ENCODE measurements at places on chromosomes 1 and 21.

DNA sequence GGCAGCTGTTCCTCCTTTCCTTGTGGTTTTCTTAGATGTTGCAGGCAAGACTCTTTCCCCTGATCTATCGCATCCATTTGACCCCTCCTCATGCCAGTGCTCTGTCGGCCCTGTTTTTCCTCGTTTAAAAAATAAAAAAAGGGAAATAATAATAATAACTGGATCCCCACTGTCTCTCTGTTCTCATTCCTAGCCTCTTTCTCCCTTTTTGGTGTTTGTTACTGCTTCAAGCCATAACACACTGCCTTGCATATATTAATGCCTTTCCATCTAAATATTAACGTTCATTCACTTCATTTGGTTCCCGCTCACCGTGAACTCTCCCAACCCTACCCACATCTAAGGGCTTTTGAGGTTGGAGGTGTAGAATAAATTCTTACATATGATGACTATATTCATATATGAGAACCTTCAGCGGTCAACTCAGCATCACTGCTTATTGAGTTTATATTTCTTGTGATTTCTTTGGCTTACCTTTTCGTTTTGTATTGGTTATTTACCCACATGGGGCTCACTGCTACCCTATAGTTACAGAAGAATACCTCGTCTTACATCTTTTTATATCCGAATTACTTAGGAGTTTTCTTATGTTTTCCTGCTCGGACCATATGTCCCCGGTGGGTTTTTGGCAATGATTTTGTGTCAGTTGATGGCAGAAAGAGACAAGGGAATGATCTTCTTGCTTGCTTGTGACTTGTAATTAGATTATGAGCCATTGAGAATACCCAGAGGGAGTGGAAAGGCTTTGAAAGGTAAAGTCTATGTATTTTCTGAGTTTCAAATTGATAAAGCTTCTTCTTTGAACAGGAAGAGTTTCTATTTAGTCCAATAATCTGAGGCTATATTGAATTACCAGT, 805 bp downstream of the ATG4C start:
- peak; percentile 67 for DNase-seq

DNA sequence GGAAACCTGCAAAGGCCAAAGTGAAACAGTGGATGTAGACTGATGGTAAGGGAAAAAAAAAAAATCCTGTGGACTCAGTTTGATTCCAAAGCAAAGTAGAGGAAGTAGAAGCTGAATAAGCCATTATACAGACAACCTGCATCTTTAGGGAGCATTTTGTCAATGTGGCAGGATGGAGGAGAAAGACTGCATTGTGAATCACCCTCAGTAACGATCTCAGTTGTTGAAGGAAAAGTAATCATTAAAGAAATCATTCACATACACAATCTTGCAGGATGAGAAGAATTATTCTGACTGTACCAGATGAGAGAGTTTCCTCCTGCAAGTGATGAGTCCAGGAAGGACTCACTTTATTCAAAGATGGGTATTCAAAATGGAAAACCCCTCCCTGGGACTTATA, 45.1 kb upstream of the TRIM67 start:
- no peak for DNase-seq

- no peak for DNase-seq
These were observed 188.9 kb downstream of the NRIP1 start for GRCh38 chr21:14875704-14876523.

DNA sequence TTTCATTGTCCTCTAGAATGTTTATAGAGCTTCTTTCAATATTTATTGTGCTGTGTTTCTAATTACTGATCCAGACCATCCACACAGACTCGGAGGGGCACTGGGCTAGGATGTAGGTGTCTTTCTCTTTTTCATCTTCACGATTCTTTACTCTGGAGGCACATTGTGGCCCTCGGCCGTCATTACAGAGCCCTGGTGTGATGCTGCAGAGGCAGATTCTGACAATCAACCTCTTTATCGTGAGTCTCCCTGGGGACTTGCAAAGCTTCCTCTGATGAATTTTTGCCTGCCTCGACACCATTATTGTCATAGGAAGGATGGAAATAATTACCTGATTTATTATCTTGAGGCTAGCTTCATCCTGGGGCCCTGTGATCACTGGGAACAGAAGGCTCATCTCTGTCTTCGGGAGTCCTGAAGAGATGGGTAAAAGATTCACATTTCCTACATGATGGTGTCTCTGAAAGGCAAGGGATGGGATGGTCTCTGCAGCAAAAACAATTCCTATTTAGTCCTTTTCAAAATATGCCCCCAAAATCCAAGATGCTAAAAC, 89.4 kb downstream of the SEC16B start:
- DNase-seq, result no peak

DNA sequence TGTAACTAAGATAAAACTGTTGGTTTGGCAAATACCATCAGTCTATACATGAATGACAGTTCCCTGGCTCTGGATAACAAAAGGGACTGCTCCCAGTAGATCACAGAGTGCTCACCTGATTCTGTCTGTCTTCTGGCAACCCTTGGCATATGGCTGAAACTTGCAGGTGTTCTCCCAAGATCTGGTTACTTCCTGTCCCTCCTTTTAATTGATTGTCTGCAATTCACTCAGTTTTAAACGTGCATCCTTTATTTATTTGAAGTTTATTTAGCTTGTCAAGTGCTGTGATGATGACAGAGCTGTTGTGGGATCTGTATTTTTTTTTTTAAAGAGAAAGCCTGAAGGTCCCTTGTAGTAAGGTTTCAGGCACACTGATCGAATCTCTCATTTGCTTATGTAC, 3.4 kb downstream of the KCNA3 start:
- no peak for DNase-seq

DNA sequence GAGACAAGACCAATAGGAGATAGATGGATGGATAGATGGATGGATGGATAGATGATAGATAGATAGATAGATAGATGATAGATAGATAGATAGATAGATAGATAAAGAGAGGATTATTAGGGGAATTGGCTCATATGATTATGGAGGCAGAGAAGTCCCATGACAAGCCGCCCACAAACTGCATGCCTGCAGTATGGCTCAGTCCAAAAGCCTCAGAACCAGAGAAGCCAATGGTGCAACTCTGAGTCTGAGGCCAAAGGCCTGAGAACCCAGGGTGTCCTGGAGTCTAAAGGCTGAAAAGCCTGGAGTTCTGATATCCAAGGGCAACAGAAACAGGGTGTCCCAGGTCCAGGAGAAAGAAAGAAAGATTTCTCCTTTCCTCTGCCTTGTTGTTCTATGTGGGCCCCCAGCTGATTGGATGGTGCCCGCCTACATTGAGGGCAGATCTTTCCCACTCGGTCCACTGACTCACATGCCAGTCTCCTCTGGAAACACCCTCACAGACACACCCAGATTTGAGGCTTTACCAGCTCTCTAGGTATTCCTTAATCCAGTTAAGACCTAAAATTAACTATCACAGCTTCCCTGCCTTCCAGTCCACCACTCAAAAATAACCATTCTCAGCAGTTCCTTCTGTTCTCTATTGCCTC, 39.6 kb upstream of the IRF2BP2 start:
- DNase-seq, result no peak

GRCh38 chr1:2391931-2392509, 379 bp downstream of the RER1 start:
- DNase-seq, result peak; percentile 15

GRCh38 chr1:13732971-13733667, 33.1 kb downstream of the PRDM2 start:
- DNase-seq, result peak; percentile 62

DNA sequence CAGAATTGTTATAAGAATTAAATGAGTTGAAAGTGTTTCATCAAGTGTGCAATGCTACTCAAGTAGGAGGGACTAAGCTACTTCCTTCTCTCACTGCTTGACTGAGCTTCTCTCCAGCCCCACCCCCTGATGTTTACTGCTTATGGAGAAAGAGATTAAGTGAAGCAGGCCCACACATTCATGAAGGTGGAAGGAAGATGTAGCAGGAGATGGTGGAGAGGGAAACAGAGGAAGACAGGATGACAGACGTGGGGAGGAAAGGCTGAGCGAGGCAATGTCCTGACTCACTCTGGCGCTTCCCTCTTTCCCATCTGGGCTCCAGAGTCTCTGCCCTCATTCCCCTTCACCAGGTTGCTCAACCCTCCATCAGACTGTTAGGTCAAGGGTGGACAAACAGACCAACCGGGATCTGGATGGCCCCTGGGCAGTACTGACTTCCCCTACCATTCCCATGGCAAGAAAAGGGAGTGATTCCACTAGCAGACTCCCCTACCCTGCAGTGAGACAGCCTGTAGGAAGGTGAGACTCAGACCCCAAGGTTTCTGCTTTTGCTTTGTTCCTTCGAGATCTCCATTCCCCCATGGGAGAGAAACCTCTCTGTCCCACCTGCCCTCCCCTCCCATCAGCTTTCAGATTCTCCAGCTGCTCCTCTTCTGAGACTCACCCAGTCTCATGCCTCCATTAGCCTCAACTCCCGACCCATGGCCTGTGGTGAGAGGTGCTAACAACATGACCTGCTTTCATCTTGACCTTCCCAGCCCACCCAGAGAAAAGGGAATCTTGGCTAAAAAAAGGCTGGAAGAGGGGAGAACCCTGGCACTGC, 3.1 kb upstream of the ARHGEF2 start:
- peak; percentile 74 for DNase-seq

- DNase-seq, result no peak
These were observed 16.5 kb upstream of the TRAPPC10 start for GRCh38 chr21:43995521-43996105.

DNA sequence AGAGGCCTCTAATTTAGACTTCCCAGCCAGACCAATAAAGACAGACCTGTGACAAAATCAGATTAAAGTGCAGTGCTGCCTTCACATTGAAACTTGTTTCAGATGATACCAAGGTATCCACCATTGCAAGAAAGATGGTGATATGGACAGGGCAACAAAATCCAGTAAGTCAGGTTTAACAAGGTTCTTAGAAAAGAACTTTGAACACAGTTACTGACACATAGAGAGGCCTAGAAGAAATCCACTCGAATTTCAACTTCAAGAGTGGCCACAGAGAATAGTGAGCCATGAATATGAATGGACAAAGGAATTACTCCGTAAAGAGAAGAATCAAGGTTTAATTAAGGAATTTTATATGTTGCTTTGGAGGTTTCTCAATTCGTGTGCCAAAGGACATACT, 230.4 kb downstream of the KCNT2 start:
- no peak for DNase-seq

GRCh38 chr1:234601301-234602017, 8.5 kb downstream of the IRF2BP2 start:
- DNase-seq, result peak; percentile 66

GRCh38 chr1:27503844-27504587, 14.0 kb upstream of the WASF2 start:
- no peak for DNase-seq

- DNase-seq, result peak; percentile 87
These were observed 11.5 kb upstream of the PLA2G5 start for GRCh38 chr1:20058531-20058930.

- no peak for DNase-seq
These were observed 29.7 kb upstream of the CDC14A start for GRCh38 chr1:100322436-100323211.

DNA sequence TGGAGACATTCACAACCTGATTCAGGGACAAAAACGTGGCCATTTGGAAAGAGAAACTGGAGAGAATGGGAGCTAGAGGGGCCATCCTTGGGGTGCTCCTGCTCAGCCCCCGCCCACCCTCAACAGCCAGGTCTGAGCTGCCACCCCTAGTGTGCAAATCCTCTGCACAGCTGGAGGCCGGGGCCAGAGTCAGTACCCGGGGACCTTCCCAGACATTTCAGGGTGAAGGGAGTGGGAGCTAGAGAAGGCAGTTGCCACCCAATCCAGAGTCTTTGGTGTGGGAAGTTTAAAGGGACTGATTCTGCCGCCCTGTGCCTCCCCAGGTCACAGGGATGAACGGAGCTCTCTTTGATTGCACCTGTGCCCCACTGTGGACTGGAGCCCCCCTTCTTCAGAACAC, 397.4 kb downstream of the MATN1 start:
- no peak for DNase-seq

DNA sequence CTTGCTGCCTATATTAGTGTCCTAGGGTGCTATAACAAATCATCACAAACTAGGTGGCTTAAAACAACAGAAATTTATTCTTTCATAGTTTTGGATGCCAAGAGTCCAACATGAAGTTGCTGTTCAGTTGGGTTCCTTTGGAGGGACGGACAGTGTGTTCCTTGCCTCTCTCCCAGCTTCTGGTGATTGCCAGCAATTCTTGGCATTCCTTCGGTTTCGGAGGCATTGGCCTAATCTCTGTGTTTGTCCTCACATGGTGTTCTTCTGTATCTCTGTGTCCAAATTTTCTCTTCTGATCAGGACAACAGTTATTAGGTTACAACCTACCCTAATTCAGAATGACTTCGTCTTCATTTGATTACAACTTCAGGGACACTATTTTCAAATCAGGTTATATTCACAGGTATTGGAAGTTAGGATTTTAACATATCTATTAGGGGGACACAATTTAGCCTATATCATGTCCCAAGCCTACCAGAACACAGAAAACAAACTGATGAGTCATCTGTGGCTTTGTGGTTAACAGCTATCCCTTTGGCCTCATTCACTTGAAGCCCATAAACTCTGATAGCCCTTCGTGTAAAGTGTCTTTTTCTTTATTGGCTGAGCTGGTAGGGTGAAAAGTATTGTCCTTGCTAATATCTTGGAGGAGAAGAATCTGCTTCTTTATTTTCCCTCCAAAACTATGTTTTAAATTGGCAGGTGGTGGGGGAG, 83.2 kb upstream of the PAPPA2 start:
- no peak for DNase-seq

GRCh38 chr1:107357376-107357775, 216.5 kb downstream of the NTNG1 start:
- DNase-seq, result no peak

- no peak for DNase-seq
These were observed 205.1 kb downstream of the PTGER3 start for GRCh38 chr1:70842562-70842961.

- peak; percentile 89 for DNase-seq
These were observed 260.5 kb downstream of the KCNJ6 start for GRCh38 chr21:37655611-37656300.

GRCh38 chr1:100499194-100499811, 38.6 kb upstream of the GPR88 start:
- DNase-seq, result no peak

DNA sequence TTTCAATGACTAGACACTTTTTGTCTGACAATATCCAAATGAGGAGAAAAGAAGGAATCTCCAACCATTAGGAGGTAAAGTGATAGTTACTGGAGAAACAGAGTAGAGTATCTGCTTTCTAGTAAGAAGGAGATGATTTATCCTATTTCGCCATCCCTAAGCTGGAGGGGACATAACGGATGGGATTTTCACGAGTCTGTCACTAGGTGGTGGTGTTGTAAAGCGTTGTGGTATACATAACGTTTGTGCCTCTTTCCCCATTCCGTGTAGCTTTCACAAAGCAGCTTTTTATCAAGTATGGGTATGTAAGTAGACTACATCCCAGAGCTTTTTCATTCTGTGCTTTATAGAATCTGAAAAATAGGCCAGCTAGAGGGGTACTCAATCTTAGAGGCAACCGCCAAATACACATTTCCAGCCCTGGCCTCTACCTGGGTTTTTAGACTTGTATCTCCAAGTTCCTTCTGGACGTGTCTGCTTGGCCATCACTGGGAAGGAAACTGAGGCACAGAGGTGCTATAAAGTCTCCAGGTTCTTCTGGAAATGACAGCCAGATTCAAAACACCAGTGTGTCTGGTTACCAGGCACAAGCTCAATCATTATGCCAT, 33.3 kb upstream of the FAM3B start:
- peak; percentile 85 for DNase-seq

Data from suppressor macrophage (primary cell).